ENCODE measurements at places on chromosomes 2 and 18.
A peak's percentile ranks its signal among the peaks of the same experiment; 100 is the strongest.

- no peak for DNase-seq
Measured at GRCh38 chr2:36696533-36696932, at the start of gene VIT. TSS of gene VIT (plus strand) at chr2:36696707. CDS start at chr2:36716371, 19,664 bp downstream.

DNA sequence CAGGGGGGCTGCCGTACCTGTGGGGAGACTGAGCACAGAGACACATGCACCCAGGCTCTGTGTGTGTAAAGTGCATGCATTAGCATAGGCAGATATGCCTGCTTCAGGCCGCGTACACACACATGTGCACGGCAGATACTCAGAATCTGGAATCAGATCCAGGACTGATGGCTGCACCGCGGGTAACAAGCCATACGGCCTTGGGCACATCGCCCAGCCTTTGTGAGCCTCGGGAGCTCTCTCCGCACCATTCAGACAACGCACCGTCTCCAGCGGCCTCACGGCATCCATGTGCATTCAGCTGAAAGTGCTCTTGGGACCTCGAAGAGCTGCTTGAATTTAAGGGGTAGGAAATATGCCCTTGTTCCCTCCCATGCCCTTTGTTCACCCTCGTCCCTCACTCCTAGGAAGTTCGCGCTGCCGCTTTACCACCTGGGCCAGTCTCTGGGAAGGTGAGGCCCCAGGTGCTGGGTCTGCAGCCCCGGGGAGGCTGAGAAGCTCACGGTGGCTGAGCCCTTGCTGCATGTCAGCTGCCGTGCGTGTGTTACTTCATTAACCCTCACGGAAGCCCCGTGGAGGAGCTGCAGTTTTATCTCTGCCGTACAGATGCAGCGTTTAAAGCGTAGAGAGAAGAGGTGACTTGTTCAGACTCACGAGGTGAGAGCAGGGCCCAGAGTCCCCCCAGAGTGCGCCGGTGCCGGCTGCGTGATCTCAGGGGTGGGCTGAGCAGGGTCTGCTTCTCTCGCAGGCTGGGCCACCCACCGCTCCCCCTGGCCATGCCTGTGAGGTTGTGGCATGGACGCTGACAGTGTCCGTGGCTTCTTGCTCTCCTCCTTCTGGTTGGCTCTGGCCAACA lies 377.7 kb upstream of the MYT1L start:
- DNase-seq, result no peak

- no peak for DNase-seq
Measured at GRCh38 chr18:837922-838321, 25.9 kb upstream of the YES1 start.

GRCh38 chr18:45517181-45517741 lies 98.0 kb upstream of the SLC14A2 start:
- no peak for DNase-seq

GRCh38 chr2:232816657-232817056 lies 40.3 kb upstream of the KCNJ13 start:
- DNase-seq, result no peak

DNA sequence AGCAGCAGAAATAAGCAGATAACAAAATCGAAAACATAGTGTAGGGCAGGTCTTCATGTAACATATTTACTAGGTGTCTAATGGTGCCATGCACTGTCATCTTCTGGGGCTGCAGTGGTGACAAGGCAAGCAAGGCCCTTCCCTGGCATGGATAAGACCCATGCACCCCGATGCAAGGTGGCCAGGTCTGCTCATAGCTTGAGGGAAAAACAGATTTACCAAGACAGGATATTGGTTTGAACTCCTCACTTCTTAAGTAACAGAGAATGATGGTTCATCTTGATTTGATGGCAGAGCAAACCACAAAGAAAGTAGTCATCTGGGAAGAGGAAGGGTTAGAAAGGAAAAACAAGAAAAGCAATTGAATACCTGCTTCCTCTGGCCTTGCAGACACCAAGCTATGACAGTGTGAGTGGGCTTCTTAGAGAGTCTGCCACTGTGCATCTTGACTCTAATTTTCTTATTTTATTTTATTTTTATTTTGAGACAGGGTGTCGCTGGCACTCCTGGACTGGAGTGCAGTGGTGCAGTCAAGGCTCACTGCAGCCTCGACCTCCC lies 35.8 kb upstream of the EML6 start:
- no peak for DNase-seq

- DNase-seq, result no peak
Measured at GRCh38 chr2:47179388-47179787, 24.3 kb upstream of the STPG4 start.

- DNase-seq, result no peak
Measured at GRCh38 chr2:177296040-177296439, 31.5 kb upstream of the NFE2L2 start.

DNA sequence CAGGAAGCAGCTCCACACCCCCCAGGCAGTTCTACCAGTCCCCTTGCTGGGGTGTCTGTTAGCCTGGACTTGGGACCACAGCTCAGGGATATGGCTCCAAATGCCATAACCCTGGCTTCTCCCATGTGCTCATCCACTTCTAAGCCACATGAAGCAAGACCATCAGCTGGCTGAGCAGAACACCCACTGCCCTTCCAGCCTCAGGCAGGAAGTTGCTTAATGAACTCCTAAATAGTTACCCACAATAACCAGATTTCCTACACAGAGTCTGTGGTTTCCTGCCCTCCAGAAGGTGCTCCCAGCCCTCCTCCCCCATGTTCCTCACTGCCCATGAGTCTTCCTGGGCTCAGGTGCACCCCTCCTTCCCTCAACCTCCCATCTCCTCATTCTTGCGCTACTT lies 98.3 kb upstream of the EPC2 start:
- no peak for DNase-seq

DNA sequence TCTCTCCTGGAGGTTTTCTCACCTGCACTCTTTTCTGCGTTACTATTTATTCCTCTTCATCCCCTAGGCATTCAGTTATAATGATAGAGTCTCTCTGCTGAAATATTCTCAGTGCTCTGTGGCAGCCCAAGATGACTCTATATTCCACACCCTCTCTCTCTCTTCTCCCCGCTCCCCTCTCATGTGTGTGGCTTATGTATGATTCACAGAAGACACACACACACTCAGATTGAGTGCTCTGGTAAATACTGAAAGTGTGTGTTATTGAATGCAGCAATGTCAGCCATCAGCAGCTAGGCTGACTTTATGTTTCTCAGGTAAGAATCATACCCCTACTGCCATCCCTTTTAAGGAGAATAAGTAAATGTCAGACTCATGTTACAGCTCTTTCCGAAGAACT lies 201.2 kb downstream of the SLC4A10 start:
- DNase-seq, result no peak

- no peak for DNase-seq
Measured at GRCh38 chr2:5520463-5520972, 171.7 kb upstream of the SOX11 start.

GRCh38 chr18:79309614-79310358 lies 85.9 kb upstream of the NFATC1 start:
- DNase-seq, result no peak

DNA sequence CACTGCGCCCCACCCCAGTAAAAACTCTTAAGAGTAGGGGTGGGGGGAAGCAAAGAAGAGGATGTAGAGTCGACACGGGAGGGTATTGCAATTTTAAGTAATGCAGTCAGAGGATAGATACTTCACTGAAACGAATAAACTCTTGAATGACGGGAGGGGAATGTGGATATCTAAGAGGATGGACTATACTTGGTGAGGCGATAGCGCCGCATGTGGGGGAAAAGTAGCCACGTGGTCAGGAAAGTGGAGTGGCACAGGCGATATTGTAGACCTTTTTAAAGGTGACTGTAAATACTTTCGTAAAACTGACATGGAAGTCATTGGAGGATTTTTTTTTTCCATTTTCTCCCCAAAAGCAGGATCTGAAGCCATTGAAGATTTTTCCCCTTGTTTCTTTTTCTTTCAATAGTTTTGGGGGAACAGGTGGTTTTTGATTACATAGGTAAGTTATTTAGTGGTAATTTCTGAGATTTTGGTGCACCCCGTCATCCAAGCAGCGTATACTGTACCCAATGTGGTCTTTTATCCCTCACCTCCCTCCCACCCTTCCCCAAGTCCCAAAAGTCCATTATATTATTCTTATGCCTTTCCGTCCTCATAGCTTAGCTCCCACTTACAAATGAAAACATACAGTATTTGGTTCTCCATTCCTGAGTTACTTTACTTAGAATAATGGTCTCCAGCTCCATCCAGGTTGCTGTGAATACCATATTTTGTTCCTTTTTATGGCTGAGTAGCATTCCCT lies 13.8 kb downstream of the CLK1 start:
- no peak for DNase-seq

- DNase-seq, result no peak
Measured at GRCh38 chr2:4903656-4904348, 788.4 kb upstream of the SOX11 start.

- DNase-seq, result no peak
Measured at GRCh38 chr2:95310651-95311050, 13.5 kb downstream of the KCNIP3 start.

DNA sequence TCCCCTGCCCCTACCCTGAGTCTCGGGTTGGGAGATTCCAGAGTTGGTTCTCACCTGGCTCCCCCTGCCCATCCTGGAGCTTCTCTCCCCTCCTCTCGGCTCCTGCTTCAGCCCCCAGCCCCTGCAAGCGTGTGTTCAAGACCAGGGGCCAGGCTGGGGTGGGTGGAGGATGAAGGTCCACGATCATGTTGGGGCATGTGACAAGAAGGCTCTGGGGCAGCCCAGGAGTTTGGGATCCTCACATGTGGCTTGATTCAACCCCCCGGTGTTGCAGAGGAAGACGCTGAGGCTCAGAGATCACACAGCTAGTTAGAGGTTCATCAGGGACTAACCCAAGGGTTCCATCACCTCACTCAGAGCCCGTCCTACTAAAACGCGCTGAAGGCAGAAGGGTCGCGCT lies 14.2 kb upstream of the TUBB6 start:
- no peak for DNase-seq

DNA sequence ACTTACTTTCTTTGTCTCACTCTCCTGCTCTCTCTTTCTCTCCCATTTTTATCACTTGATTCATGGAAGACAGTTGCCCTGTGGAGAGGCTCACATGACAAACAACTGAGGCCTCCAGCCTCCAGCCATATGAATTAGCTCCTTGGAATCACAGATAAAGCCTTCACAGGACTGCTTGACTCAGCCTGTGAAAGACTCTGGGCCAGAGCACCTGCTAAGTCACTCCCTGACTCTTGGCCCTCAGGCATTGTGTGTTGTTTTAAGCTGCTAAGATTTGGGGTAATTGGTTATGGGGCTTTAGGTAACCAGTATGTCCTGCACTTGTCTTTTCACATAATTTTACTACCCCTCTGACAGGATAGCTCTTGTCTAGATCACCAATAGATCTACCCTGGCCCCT lies 334.9 kb downstream of the SOX11 start:
- DNase-seq, result no peak

- no peak for DNase-seq
Measured at GRCh38 chr2:82340578-82341053, 2036.1 kb upstream of the LRRTM1 start.

- DNase-seq, result no peak
Measured at GRCh38 chr2:88764850-88765153, 73.3 kb downstream of the RPIA start.

DNA sequence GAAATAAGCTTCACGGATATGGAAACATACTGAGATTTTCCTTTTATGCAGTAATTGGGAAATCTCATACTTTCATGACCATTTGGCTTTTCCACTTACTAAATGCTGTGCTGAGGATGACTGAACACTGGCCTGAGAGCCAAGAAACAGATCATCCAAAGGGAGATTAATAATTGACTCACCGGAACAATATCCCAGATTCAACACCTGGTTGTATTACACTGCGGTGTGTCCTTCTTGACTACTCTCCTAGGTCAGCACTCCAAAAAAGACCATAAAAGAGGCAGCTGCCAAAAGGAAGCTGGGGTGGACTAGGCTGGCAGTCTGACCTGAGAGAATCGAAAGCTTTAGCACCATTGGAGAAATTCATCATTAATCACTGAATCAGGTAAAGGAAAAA lies 469.1 kb downstream of the CBLN2 start:
- no peak for DNase-seq

DNA sequence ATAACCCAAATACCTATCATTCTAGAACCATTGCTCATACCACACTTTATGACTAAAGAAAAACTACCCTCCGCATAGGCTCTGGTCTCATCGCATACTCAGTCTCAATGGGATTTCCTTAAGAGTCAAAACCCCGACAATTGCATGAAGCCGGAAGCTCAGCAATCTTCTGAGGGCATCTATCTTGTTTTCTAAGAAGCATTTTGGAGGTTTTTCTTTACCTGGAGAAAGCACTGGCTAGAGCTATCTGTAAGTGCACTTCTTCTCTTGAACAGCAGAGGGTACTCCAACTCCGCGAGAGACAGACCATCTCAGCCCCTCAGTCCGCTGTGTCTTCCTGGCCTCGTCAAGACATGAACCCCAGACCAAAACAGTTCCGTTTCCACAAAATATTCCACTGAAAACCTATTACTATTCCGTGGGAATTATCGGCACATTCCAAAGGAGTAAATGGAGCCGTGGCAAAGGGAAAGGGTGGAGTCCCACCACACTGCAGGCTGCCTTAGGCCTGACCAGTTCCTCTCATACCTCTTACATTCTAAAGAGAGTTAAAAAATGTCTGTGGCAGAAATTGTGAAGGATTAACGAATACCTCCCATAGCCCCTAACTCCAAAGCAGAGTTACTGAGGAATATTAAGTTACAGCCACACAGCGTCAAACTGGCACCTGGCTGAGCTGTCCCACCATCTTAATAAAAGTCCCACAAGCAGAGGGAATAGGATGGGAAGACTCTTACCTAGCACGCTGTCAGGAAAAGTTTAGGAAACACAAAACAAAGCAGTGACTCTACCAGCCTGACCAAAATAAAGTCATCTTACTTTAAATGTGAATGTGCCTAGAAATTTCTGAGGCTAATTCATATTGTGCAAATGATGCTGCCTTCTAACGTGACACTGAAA lies 325.6 kb upstream of the VRK2 start:
- DNase-seq, result peak; percentile 68

DNA sequence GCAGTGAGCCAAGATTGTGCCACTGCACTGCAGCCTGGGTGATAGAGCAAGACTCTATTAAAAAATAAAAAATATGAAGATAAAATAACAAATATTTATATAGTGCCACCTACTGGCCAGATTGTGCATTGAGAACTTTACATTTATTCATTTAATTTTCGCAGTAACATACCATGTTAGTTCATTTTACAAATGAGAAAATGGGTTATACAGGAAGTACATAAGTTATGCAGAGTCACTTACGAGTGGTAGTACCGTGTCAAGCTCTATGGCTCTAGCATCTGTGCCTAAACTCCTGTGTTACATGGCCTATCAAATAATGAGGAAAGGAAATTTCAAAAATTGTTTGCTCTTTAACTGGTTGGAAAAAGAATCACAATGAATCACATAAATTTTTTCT lies 27.9 kb downstream of the RIF1 start:
- no peak for DNase-seq

GRCh38 chr2:59000796-59001195 lies 759.7 kb upstream of the FANCL start:
- DNase-seq, result no peak

DNA sequence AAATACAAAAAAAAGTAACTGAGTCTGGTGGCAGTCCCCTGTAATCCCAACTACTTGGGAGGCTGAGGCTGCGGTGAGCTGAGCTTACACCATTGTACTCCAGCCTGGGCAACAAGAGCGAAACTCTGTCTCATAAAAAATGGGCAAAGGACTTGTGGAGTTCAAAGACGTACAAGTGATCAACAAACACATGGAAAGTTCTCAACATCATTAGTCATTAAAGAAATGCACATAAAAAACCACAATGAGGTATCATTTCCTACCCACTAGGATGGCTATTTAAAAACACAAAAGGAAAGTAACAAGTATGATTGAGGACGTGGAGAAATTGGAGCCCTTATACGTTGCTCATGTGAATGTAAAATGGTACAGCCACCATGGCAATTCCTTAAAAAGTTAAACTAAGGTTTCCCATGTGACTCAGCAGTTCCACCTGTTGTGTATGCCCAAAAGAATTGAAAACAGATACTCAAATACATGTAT lies 52.3 kb downstream of the RAB10 start:
- DNase-seq, result no peak

Data from type B pancreatic cell (in vitro differentiated cells).